ENCODE measurements at places on chromosomes 5 and 9.

DNA sequence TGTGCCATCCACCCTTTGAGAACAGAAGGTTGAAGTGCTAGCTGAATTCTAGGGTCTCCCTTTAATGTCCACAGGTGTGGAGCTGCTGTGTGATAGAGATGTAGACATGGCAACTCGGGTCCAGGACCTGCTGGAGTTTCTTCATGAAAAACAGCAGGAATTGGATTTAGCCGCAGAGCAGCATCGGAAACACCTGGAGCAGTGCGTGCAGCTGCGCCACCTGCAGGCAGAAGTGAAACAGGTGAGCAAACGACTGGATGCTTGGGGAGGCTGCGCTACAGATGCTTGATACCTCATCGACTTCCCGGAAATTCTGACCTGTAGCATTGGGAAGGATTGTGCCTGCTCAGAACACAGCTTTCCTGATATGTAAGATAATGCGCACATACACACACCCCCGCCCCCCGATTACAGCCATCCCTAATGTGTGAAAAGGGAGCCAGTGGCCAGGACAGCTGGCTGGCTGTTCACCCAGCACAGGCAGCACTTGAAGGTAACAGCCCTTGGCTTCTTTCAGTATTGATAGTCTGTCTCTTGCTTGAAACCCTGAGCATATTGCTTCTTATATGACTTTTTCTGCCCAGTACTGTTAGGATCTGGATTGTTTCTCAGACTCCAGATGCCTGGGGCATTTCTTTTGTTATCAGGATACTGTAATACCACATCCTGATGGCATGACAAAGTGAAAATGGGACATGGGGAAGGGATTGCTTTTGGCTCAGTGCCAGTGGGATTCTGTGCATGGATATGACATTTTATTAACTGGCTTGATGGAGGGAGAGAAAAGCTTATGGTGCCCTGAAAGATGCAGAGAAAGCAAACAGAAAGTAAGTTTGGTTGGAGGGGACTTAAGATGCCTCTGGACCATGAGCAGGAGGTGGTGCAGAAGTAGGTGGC lies 216.8 kb upstream of the OTULINL start:
- no peak for DNase-seq

DNA sequence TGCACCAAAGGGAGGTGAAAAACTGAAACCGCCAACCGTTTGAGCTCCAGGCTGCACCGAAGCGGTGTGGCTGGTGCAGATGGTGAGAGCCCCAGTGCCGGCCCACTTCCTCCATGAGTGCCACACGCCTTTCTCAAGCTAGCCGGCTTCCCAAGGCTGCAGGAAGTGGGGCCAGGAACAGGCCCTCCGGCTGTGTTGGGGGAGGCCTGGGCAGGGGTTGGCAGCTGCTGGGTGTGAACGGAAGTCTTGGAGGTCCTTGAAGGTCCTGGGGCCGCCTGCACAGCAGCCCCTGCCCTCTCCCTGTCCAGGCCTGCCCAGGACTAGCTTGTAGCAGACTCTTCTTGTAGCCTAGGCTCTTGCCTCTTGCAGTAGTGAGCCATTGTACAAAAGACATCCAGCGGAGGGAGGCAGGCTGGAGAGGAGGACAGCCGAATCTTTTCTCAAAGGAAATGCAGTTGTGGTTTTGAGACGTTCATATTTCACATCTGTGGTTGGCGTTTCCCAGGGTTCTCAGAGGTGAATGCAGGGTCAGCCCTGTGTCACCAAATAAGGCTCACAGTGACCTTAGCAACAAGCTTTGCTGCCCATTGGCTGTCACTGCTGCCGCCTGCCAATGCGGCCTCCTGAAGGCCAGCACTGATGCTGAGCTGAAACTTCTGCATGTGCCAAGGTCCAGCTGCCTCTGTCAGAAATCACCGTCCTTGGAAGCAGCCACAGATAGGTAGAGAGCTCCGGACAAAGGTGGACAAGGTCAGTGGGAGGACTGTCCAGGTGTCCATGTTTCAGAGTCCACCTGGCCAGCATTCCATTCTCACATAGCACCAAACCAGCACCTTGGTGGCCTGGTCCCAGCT lies 23.9 kb downstream of the IRF1 start:
- DNase-seq, result no peak

DNA sequence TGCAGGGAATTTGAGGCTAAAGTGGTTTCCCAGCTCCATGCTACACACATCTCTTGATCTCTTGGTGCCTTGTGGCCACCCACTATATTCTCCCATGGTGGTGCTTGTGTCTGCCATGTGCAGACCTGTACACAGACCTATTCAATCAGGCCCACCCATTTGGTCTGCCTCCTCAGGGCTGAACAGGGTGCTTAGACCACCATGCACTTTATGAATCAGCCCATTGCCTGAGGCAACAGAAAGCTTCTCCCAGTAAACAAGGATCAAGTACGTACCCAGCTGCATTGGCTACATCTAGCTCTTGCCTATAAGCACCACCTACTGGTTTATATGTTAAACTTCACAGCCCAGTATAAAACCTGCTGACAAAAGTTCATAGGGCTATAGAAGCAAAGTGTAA lies 664.3 kb upstream of the EDIL3 start:
- peak; percentile 18 for DNase-seq

DNA sequence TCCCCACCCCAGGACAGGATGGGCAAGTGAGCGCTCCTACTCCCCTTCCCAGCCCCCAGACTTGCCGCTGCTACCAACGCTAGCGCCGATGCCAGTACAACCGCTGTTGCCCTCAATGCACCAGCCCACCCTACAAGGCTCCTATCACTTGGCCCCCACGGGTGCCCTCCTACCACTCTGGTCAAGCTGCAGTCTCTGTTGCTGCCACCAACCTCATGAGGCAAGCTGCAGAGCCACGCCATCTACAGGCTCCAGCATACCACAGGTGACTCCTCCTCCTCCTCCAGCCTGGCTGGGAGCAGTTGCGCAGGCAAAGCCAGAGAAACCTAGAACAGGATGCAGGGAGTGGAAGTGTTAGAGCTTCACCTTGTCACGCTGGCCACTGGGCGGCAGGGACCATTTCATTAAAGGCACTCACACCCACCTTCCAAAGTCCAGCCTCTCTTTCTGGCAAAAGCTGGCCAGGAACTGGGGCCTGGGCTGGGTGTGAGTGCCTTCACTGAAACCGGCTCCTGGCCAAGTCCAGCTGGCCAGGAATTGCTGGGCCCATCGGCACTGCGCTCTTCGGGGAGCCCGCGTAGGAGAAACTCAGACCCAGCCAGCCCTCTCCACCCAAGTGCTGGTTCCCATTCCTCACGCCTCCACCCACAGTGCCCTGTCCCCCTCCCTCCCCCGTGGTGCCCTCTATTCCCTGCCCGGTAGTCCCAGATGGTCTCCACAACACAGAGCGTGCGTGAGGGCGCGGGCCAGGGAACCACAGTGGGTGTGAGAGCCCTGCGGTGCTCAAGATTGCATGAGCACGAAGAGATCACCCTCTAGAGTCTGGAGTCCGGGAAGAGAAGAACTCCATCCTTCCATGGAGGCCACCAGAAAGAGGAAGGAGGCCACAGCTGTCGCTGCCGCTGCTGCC lies 1.6 kb upstream of the PCAT7 start:
- DNase-seq, result no peak

All from HS-5 (cell line).